ENCODE measurements at places on chromosomes 5 and 9.

- no peak for DNase-seq
These were observed 225.8 kb downstream of the MLLT3 start for GRCh38 chr9:20396509-20396908.

GRCh38 chr5:172284611-172284980 is 1.0 kb upstream of the UBTD2 start:
- DNase-seq: no peak

GRCh38 chr5:71573591-71573990 is 13.5 kb upstream of the MCCC2 start:
- no peak for DNase-seq

DNA sequence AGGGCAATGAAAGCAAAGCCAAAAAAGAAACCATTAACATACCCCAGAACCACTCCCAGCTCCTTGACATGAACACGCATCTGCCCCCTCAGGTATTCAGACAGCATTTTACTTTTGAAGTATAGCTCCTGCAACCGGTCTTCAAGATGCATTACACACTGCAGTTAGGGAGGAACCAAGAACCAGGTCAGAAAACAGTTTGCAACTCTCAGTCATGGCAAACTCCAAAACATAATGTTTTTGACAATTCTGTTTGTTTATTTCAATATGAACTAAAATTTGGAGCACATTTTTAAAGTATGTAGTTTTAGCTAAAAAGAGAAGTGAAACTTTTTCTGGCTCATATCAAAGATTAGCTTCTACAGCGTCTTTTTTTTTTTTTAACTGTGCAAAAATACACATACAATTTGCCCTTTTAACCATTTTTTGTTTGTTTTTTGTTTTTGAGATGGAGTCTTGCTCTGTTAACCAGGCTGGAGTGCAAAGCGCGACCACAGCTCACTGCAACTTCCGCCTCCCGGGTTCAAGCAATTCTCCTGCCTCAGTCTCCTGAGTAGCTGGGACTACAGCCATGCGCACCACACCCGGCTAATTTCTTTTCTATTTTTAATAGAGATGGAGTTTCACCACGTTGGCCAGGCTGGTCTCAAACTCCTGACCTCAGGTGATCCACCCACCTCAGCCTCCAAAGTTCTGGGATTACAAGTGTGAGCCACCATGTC is 12.2 kb upstream of the RAPGEF6 start:
- no peak for DNase-seq

GRCh38 chr9:121821326-121821725 is 169.9 kb downstream of the DAB2IP start:
- no peak for DNase-seq

All from nephron progenitor cell (in vitro differentiated cells).